ENCODE measurements at places on chromosomes 13 and 19.
A peak's percentile ranks its signal among the peaks of the same experiment; 100 is the strongest.

DNA sequence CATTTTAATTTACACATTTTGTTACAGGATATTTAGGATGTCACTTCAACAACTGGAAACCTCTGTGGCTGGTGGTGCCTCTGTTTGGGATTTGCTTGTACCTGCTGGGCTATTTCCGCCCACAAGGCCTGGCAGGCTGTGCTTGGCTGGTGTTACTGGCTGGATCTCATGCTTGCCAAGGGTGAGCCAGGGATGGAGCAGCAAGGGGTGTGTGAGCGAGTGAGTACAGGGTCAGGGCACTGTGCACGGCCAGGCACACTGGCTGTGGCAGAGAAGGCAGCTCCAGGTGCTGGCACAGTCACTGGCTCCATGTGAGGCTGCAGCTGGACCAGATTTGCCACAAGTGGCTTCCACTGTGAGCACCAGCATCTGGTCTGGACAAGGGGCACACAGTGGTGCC is 1254.8 kb downstream of the SLITRK5 start:
- no peak for DNase-seq

DNA sequence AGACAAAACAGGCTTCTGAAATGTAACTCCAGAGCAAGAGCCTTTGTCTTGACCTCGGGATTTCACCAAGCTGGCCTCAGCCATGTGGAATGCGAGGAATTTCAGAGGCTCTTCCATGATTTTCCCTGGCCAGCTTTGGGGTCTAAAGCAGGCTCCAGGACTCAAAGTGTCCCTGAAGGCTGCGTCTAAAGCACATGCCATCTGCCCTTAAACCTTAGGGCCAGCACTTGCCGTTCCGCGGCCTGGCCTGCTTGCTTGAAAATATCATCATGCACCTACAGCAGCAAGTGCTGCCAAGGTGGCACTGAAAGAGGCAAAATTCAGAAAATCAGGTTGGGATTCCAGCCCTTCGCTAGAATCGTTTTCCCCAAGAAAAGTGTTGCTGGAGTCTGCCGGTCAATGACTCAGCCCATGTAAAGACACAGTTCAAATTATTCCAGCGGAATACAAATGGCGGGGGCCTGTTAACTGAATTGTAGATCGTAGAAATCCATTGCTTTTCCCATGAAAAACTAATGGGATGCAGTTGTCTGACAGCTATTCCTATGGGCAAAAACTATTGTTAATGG is 105.7 kb upstream of the RAP2A start:
- no peak for DNase-seq

DNA sequence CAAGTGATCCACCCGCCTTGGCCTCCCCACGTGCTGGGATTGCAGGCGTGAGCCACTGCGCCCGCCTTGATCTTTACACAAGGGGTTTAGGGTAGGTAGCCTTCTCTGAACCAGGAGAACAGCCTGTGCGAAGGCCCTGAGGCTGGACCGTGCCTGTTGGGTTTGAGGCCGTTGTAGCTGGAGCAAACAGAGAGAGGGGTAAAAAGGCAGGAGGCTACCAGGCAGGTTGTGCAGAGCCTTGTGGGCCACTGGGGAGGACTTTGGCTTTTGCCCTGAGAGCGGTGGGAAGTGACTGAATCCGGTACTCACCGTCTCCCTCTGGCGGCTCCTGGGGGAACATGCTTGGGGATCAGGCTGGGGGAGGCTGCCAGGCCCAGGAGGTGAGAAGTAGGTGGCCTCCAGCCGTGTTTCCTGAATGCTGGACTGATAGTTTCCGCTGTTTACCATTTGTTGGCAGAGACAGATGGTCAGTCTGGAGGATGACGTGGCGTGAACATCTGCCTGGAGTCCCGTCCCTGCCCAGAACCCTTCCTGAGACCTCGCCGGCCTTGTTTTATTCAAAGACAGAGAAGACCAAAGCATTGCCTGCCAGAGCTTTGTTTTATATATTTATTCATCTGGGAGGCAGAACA is 24.6 kb downstream of the SPC24 start:
- peak; percentile 76 for DNase-seq

DNA sequence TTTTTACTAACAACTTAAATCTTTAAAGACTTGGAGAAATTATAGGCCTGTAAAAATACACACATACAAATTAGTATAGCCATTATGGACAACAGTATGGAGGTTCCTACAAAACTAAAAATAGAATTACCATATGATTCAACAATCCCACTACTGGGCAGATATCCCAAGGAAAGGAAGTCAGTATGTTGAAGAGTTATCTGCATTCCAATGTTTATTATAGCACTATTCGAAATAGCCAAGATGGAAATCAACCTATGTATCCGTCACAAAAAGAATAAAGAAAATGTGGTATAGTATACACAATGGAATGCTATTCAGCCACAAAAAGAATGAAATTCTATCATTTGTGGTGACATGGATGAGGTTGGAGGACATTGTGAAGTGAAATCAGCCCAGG is 37.2 kb downstream of the SLITRK1 start:
- no peak for DNase-seq

DNA sequence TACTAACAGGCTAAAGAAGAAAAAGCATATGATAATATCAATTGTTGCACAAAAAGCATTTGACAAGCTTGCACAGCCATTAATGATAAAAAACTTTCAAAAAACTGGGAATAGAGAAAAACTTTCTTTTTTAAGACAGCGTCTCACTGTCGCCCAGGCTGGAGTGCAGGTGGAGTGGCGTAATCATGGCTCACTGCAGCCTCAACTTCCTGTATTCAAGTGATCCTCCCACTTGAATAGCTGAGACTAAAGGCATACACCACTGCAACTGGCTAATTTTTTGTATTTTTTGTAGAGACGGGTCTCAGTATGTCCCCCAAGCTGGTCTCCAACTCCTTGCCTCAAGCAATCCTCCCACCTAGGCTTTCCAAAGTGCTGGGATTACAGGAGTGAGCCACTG is 382.8 kb downstream of the TSHZ3 start:
- DNase-seq = no peak

DNA sequence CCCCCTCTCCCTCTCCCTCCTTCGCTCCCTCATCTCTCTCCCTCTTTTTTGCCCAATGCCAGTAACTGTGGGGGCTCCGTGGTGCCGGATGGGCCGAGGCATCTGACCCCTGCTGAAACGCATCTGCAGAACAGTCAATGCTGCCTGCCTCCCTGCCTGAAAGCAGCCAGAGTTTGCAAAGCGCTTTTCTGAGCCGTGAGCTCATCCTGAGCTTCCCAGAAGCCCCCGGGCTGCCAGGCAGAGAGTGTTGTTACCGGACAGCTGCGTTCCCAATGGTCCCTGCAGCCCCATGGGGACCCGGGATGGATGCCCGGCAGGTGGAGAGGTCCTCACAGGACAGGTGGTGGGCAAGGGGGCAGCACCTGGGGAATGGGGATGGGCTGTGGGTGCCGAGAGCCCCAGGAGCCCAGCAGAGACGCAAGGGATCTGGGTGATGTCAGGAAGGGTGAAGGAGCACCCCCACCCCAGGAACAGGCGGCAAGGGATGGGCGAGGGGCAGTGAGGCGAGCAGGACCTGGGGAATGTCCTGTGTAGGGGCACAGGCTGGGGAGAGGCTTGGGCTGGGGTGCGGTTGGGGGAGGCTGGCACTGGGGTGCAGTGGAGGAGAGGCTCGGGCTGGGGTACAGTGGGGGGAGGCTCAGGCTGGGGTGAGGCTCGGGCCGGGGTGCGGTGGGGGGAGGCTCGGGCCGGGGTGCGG is 33.0 kb downstream of the GPX4 start:
- DNase-seq = no peak

DNA sequence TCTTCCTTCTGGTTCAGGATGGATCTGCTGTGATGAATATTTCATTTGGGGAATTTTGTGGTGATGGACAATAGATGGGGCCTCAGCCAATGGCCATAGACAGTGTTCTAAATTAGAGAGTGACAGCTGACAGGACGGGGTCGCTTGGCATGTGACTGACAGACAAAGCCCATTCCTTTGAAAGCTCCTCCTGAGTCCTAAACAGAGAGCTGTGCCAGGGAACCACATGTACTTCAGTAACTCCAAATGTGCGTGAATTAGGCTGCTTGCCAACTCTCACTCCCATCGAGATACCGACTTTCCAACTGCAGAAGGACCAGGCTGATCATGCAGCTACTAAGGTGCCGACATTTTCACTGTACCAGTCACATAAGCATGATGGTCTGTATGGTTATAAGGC is 187.7 kb downstream of the SHISA2 start:
- DNase-seq = no peak

DNA sequence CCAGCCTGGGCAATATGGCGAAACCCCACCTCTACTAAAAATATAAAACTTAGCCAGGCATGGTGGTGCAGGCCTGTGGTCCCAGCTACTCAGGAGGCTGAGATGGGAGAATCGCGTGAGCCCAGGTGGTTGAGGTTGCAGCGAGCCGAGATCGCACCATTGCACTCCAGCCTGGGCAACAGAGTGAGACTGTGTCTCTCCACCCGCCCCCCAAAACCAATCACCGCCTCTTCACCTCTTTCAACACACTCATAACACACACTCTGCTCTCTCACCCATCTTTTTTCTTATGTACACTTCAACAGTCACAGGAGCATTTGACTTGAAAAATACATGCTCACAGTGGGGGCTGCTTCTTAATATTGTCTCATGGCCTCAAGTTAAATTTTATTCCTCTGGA is 76.8 kb downstream of the ESD start:
- DNase-seq = no peak

DNA sequence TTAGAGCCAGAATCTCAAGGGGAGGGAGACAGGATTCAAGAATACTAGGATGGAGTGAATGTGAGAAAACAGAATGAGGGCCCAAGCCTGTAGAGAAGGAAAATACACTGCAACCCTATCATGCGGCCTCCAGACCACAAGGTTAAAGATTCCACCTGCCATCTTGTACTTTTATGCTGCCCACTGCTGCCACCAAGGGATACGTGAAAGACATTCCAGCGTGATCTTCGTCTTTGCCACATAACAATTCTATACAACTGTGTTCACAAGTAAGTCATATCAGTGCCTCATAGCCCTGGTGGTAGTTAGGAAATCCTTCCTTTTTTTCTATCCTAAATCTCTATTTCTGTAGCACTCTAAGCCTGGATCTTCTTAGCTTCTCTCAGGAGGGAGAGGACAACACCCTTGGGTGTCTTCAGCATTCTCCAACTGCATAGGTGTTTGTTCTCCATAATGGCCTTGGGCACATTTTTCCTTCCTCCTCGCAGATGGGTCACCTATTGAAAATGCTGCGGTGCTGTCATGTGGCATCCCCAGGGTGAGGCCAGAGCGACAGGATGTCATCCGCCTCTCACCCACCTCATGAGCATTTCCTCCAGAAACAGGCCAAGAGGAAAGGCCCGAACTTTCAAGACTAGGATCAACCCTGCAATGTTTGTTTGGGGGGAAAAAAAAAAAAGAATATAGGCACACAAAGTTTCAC is 13.6 kb downstream of the TPT1 start:
- no peak for DNase-seq

DNA sequence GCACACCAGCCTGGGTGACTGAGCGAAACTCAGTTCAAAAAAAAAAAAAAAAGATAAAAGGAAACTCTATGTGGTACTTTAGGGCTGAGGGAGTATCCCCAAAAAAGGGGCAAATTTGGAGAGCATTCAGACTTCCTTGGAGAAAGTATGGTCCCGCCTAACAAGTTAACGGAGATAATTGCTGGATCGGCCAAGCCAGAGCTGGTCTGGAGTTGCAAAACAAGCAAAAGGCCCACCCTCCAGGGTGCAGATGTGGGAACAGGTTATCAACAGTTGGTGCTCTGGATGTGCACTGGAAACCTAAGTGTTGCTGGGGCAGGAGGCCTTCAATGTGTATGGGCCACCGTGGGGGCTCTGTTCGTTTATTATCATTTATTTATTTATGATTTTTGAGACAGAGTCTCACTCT is 2.8 kb downstream of the IQCN start:
- no peak for DNase-seq

GRCh38 chr19:44521370-44521769 is 8.1 kb downstream of the CEACAM20 start:
- no peak for DNase-seq

GRCh38 chr19:15284896-15285295 is 47.4 kb downstream of the BRD4 start:
- no peak for DNase-seq

- DNase-seq = no peak
These were observed 1.8 kb downstream of the FXYD1 start for GRCh38 chr19:35140207-35140961.

DNA sequence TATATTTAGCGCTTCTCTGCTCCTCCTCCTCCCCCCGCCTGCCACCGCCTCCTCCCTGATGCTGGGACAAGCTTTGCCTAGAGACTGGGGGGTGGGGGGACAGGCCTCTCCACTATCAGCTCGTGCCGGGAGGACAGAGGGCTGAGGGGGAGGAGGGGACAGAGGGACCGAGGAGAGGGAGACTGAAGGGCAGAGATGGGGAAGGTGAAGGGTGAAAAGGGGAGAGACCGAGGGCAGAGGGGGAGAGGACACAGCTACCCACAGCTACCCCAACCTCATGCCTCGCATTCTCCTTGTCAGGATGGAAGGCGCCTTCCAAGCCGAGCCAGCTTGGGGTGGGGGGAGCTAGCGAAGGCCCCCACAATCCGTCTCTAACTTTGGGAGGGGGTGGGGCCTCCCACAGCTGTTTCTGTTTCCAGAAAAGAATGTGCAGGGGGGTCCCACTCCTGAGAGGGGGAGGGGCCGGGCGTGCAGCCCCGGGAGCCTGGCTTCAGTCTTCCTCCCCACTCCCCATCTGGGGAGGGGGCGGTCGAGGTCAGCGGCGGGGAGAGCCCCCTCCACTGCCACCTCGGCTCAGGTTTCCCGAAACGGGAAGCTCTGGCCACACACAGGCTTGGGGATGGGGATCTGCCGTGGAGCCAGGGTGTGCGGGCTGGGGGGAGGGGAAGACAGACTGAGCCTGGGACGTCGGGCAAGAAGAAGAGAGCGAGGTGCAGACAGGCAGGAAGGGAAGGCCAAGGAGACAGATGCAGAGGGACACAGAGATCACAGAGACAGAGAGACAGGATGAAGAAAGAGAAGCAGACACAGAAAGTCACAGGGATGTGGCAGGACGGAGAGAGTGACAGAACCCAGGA is 1.6 kb downstream of the DACT3 start:
- peak; percentile 57 for DNase-seq

GRCh38 chr13:96824140-96824539 is 170.1 kb downstream of the OXGR1 start:
- no peak for DNase-seq

DNA sequence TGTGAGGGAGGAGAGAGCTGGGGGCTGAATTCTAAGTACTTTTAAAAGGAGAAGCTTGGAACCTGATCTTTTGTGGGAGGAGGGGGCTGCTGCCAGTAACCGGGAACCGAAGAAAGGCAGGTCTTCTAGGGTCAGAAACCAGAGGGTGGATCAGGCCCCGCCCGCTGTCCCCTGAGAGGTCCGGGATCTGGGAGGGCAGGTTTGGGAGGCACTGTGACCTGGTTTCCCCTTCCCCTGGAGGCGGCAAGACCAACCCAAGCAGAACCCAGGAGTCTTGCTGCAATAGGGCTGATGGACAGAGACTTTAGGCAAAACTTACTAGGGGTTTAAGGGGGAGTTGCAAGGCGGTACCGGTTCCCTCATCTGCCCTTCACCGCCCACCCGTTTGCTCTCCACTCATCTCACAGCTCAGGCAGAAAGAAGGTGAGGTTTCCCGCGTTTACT is 707 bp upstream of the KLK8 start:
- no peak for DNase-seq

All from spinal cord (tissue), 10 donors.